ENCODE measurements at places on chromosomes 3 and 15.

DNA sequence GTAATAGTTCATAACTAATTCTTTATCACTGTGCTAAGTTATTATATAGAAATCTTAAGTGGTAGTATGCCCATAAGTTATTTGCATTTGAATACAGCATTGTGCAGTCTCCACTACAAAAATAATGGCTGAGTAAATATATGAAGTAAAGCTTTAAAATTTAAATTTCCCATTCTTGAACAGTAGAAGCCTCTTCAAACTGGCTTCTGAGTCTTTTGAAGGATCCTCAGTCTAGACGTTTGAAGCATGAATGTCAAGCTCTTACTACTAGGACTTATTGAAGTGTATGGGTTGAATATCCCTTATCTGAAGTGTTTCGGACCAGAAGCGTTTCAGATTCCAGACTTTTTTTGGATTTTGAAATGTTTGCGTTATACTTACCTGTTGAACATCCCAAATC lies 16.3 kb downstream of the MORF4L1 start:
- no peak overlapping the region for H3K4me3 ChIP-seq
- no peak for DNase-seq
- H3K27me3 ChIP-seq: no peaks in the 10 kb centered on the region
- H3K27ac ChIP-seq: no peak overlapping the region
- no peaks in the 10 kb centered on the region for H3K4me1 ChIP-seq
- peaks cover 4% of the 10 kb centered on the region for H3K36me3 ChIP-seq

- no peak for DNase-seq
- no peak overlapping the region for H3K27ac ChIP-seq
- H3K4me3 ChIP-seq: no peak overlapping the region
- no peaks in the 10 kb centered on the region for H3K27me3 ChIP-seq
These were observed 47.6 kb upstream of the ST8SIA2 start for GRCh38 chr15:92346063-92346462.

DNA sequence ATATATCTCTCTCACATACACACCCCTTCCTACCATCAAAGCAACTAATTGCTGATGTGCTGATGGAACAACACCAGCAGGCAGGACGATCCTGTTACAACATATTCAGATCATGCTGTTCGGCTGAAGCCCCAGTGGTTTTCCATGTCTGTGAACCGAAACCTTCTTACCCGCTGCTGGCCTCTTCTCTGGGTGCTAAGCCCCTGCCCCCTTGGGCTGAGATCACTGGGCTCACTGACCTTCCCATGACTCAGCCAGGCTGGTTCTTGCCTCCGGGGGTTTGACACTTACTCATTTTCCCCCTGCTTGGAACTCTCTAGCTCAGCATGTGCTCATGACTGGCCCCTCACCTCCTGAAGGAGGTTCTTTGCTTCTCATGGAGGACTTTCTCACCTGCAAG lies 122.0 kb upstream of the RGMA start:
- no peaks in the 10 kb centered on the region for H3K36me3 ChIP-seq
- H3K27me3 ChIP-seq: no peaks in the 10 kb centered on the region
- H3K4me1 ChIP-seq: no peaks in the 10 kb centered on the region
- no peak for DNase-seq

- DNase-seq: no peak
- no peak overlapping the region for H3K4me3 ChIP-seq
- no peaks in the 10 kb centered on the region for H3K27me3 ChIP-seq
- peak overlapping the region; percentile 53 for H3K27ac ChIP-seq
- no peaks in the 10 kb centered on the region for H3K36me3 ChIP-seq
These were observed 106.0 kb downstream of the PGPEP1L start for GRCh38 chr15:98901434-98902072.

- H3K4me3 ChIP-seq: no peak overlapping the region
- peaks cover 17% of the 10 kb centered on the region for H3K36me3 ChIP-seq
- peaks cover 31% of the 10 kb centered on the region for H3K4me1 ChIP-seq
These were observed 19.1 kb downstream of the ARMC8 start for GRCh38 chr3:138206196-138206595.

DNA sequence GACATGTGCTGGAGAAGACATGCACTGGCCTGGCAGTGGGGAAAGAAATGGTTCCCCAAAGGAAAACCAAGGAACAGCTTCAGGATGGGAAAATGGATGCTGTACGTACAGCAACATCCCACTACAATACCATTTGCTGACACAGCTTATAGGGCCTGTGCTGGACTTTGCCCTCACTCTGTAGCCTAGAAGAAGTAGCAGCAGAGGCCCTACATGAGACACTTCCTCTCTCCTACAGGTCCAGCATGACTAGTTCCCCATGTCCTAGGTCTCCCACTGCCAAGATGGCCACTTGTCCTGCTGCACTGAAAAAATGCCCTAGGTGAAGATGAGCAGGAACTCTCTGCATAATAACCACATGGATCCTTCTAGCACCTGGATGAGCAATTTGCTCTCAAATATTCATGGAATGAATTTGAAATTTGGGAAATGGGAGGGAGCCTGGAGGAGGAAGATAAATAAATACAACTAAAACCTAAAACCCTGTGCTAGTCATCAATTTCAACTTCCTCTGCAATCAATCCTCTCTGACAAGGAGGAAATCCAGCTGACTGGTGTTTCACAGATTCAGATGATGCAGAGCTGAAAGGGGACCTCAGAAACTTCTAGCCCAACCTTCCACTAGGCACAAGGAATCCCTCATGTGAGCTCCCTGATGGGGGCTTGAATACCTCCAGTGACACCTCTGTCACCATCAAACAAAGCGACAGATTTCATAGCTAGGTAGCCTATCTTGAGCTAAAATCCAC lies 514.3 kb upstream of the PPP2R3A start:
- H3K4me3 ChIP-seq: no peak overlapping the region
- no peak overlapping the region for H3K27ac ChIP-seq
- no peak for DNase-seq
- H3K27me3 ChIP-seq: peaks cover 4% of the 10 kb centered on the region
- H3K36me3 ChIP-seq: no peaks in the 10 kb centered on the region

GRCh38 chr3:107496855-107497254 lies 25.9 kb upstream of the BBX start:
- no peaks in the 10 kb centered on the region for H3K36me3 ChIP-seq
- H3K27me3 ChIP-seq: no peaks in the 10 kb centered on the region
- no peak overlapping the region for H3K4me3 ChIP-seq
- H3K4me1 ChIP-seq: no peaks in the 10 kb centered on the region
- no peak overlapping the region for H3K27ac ChIP-seq
- no peak for DNase-seq

DNA sequence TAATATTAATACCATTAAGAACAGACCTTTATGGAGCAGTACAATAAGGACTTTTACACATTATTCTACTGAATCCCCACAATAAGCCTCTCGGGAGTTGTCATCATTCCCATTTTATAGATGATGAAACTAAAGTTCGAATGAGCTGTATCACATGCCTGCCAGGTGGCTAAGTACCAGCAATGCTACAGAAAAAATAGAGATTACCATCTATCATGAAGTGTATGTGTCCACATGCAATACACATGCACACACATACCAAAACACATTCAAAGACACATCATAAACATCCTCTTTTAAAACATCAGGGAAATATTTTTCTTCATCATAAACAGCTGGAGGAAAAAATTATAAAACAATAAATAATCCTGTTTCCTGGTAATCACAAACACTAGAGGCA lies 136.6 kb downstream of the SUCLG2 start:
- no peak overlapping the region for H3K27ac ChIP-seq
- H3K27me3 ChIP-seq: no peaks in the 10 kb centered on the region
- DNase-seq: no peak
- no peaks in the 10 kb centered on the region for H3K36me3 ChIP-seq

DNA sequence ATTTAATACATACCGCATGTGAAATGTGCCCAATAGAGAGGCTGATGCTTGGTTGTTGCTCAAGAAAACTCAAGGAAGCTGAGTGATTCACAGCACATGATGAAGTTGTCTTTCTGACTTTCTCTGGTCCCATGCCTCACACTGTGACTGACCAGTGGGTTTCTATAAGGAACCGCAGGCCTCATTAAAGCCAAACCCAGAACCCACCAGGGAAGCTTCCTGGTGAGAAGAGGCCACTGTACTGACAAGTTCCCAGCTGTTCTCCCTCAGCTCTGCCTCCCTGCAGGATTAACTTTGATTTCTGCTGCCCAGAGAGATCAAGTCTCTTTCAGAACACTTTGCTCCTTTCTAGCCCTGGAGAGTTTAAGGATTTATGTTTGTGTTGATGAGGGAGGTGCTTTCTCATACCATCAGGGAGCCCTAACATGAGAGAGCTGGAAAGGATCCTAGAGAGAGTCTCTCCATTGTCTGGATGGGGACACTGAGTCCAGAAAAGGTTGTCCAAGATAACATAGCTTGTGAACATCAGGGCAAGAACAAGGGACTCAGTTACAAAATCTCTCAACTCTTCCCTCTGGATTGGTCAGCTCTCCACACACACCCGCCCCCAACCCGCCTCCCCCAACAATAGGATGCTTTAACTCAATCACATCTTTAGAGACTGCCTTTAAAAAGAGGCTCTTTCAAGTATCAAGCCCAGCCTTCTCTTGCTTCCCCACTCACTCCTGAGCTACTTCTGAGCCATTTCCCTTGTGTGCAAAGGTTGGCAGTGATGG lies 303.2 kb upstream of the TLE3 start:
- H3K4me1 ChIP-seq: no peaks in the 10 kb centered on the region
- no peaks in the 10 kb centered on the region for H3K27me3 ChIP-seq
- H3K36me3 ChIP-seq: no peaks in the 10 kb centered on the region
- no peak for DNase-seq
- H3K27ac ChIP-seq: peak overlapping the region; percentile 56

DNA sequence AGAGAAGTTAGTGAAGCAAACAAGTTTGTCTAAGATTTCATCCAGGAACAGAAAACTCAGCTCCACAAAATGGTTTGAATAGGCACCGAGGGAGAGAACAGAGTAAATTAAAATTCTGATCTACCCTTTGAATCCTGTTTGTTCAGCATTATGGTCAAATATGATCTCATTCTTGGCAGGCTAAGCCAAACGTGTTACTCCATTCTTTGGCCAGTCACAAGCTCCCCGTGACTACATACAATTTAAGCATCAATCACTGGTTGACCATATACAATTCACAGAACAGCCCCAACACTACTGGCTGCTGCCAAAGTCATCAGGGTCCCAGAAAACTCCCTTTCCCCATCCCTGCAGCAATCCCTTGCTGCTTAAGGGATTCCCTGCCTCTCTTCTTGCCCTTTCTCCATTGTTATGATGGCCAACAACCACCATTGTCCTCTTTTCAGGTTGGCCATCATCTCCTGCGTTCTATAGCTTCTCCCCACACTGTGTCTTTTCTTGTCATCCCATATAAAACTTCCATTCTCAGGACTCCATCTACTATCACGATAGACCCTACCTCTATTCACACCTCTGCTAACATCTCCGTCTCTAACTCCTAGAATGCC lies 46.3 kb downstream of the GOLIM4 start:
- H3K27ac ChIP-seq: no peak overlapping the region
- no peaks in the 10 kb centered on the region for H3K4me1 ChIP-seq
- no peaks in the 10 kb centered on the region for H3K36me3 ChIP-seq
- H3K4me3 ChIP-seq: no peak overlapping the region
- H3K27me3 ChIP-seq: no peaks in the 10 kb centered on the region

- no peak overlapping the region for H3K4me3 ChIP-seq
- peaks cover 9% of the 10 kb centered on the region for H3K36me3 ChIP-seq
- H3K27me3 ChIP-seq: no peaks in the 10 kb centered on the region
- DNase-seq: no peak
These were observed 58.2 kb downstream of the HEG1 start for GRCh38 chr3:124997303-124998246.

DNA sequence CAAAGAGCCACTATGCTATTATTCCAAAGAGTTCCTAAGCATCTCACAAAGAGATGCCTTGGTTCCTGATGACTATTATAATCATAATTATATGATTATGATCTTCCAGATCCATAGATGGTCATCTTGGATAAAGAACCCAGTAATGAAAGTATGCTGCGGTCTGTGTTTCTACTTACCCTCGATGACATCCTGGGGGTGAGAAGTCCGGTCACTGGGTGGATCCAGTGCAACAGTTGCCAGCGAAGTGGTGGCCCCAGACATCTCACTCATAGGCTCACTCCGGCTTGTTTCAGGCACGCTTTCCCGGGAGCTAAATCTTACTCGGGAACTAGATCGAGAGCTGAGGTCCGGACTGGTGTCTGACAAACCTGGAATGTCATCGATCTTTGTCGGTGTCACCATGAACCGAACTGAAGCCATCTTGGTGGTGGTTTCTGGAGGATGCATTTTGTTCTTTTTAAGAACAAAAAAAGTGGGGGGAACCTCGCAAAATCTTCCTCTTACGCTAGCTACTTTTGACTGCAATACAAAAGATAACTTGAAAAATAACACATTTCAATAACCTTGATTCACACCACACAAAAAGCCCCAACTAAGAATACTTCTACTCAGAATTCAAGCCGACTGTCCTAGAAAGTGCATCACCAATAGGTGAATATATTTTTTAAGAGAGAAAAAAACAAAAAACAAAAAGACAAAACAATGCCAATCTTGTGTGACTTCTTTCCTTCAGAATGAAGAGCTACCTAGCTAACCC lies 1.2 kb downstream of the SLC12A6 start:
- peak overlapping the region; percentile 68 for H3K4me3 ChIP-seq
- DNase-seq: no peak
- peaks cover 16% of the 10 kb centered on the region for H3K36me3 ChIP-seq
- H3K27me3 ChIP-seq: no peaks in the 10 kb centered on the region

DNA sequence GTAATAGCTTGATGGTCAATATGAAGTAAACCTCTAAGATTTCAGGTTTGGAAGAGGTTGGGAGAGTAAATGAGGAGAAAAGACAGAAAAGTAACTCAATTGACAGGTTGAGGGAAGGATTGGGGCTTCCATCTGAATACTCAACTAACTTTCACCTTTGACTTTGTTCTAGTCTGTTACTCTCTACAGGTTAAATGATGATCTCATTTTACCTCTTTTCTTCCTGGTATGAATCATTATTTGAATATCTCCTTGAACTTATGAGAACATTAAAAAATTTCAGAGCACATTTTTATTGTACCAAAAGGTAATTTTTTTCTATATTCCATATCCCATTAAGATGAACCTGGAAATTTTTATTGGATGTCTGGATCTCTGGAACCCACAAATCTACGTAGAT lies 87.9 kb upstream of the KCNH8 start:
- H3K27ac ChIP-seq: no peak overlapping the region
- no peaks in the 10 kb centered on the region for H3K27me3 ChIP-seq
- no peaks in the 10 kb centered on the region for H3K36me3 ChIP-seq
- no peak overlapping the region for H3K4me3 ChIP-seq
- no peak for DNase-seq

DNA sequence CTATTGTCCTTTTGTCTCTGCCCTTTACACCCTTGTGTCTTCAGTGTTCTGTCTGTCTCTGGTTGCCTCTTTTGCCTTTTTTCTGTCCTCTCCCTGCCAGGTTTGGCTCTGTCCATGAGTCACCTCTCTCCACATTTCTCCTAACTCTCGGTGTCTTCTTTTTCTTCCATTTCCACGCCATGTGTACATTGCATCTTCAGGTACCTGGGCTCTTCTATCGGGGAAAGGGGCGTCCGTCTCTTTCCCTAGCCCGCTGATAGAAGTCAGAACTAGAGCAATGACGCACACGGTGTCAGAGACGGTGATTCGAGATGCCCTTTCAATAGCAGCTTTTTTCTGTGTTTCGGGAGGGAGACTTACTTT lies 641 bp downstream of the OPA1 start:
- H3K27ac ChIP-seq: peak overlapping the region; percentile 92
- no peaks in the 10 kb centered on the region for H3K27me3 ChIP-seq
- peak overlapping the region; percentile 90 for H3K4me3 ChIP-seq
- peaks cover 20% of the 10 kb centered on the region for H3K4me1 ChIP-seq
- peaks cover 25% of the 10 kb centered on the region for H3K36me3 ChIP-seq
- DNase-seq: no peak

- H3K4me3 ChIP-seq: no peak overlapping the region
- no peaks in the 10 kb centered on the region for H3K27me3 ChIP-seq
- no peak overlapping the region for H3K27ac ChIP-seq
- no peak for DNase-seq
- no peaks in the 10 kb centered on the region for H3K36me3 ChIP-seq
These were observed 68.0 kb downstream of the LRRK1 start for GRCh38 chr15:100987143-100987542.
